CD4-positive, alpha-beta T cell treated with Interleukin-17A for 4 hours (primary cell): ENCODE measurements at places on chromosomes 7 and 10.

DNA sequence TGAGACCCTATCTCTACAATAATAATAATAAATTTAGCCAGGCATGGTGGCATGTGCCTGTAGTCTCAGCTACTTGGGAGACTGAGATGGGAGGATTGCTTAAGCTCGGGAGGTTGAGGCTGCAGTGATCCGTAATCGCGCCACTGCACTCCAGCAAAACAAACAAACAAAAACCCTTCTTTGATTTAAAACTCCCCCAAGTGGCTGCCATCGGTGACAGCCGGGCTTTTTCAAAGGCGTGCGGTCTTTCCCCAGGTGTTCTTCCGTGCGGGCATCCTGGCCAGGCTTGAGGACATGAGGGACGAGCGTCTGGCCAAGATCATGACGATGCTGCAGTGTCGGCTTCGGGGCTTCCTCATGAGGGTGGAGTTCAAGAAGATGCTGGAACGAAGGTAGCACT lies 1.9 kb upstream of the MYH16 start:
- DNase-seq, result no peak

GRCh38 chr7:99255463-99255862 lies 17.2 kb upstream of the MYH16 start:
- no peak for DNase-seq

DNA sequence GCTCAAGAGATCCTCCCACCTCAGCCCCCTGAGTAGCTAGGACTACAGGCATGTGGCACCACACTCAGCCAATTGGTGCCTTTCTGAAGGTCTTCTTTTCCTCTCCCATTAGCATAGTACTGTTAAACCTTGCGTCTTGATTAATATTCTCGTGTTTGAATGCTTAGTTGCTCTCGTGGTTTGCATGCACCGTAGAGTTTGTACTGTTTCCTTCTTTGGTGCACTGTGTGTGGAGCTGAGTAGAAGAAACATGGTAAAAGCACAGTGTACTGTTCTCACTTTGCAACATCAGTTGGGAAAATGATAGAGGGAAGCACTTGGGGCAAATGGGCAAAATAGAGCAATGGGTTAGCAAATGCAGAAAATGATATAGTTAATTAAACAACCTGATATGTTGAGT lies 27.6 kb upstream of the RPA3 start:
- no peak for DNase-seq

DNA sequence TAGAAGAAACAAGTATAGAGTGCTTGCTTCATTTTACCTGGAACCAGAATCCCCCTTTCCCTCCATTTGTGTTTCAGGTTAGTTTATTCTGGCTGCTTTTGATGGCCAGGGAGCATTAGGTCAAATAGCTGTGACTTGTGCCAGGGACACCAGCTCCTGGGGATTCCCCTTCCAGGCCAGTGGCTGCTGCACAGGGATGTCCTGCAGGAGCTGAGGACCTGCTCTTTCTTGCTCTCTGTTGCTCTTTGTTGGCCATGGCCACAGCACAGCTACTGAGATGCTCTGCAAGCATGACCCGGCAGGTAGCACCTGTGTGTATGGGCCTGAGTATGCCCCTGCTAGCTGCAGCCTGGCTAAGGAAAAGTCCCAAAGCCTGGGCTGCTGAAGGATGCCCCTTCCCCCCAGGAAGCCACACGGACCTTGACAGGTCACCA lies 208.9 kb downstream of the EBF3 start:
- DNase-seq, result no peak

DNA sequence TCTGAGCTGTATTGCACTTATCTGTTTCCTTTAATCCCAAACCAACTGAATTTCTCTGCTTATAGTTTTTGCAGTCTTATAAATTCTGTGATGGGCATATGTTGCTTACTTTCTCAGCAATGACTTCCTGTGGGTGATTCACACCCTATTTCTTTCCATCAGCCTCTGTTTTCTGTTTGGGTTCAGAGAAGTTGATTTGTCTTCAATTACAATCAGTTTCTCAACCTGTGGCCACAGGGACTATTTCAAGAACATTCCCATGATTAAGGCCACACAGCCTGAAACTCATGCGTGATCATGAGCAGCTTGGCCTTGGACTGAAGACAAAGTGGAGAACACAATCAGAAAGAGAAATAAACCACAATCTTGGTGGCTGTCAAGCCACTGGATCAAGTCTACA lies 1174.6 kb upstream of the C7orf33 start:
- no peak for DNase-seq
